ENCODE measurements at places on chromosomes 4 and X. TPM values are rescaled to one million over a fixed set of nuclear protein-coding genes. Genes with fewer than 3 reads are reported as not detected.

DNA sequence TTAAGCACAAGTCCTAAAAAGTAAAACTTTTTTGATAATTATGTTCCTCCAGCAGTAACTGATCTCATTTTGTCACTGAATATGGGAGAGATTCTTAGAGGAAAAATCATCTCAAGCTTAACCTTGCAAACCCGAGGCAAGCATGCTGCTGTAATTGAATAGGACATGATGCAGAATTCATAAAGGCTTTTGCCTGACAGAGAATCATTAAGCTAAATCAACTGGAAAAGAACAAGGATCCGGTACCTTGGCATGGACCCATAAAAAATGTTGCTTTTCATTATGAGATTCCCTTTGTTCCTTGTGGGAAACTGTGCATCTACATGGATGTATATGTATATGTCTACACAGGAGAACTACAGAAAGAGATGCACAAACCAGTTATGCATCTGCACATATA, 149.1 kb downstream of the PAPSS1 start:
- DNase-seq = no peak

GRCh38 chr4:54378461-54378860, 149.4 kb downstream of the PDGFRA start:
- no peak for DNase-seq

Gene SYP
- 1.00 TPM for total RNA-seq

Gene MAGEB16
- total RNA-seq = not detected

GRCh38 chrX:31058284-31058683, 13.6 kb downstream of the FTHL17 start:
- DNase-seq = no peak

Gene TSPAN6
- total RNA-seq = 34.7 TPM

GRCh38 chrX:132505116-132505515, 16.3 kb upstream of the MBNL3 start:
- no peak for DNase-seq

DNA sequence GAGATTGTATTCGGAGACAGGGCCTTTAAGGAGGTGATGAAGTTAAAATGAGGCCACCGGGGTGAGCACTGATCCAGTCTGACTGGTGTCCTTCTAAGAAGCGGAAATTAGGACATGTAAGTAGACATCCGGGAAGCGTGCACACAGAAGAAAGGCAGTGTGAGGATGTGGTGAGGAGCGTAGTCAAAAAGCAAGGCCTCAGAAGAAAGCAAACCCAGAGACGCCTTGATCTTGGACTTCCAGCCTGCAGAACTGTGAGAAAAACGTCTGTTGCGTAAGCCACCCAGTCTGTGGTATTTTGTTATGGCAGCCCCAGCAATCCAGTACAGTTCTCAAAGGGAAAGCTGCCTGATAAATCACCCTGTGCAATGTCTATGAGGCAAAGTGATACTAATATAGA, 153.5 kb downstream of the KCNIP4 start:
- no peak for DNase-seq

Gene MEPE
- not detected for total RNA-seq

- DNase-seq = no peak
Measured at GRCh38 chrX:153948002-153948466, 3.6 kb upstream of the RENBP start.

DNA sequence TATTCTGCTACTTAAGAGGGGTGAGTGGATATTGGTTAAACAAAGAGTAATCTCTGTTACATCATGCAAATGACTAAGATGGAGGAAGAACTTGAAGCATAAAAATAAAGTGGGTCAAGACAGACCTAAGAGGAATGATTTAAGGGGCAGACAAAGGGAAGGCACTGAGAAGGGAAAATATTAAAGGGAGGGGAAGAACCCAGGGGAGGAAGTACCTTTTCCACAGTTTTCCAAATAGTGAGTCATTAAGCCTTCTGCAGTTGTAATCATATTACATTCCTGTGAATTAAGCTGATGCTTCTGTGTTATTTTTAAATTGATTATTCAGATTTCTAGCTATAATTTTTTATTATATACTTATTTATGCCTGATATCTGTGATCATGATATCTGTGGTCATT, 253.3 kb downstream of the CENPC start:
- DNase-seq = no peak

Gene RAB41
- total RNA-seq = not detected

DNA sequence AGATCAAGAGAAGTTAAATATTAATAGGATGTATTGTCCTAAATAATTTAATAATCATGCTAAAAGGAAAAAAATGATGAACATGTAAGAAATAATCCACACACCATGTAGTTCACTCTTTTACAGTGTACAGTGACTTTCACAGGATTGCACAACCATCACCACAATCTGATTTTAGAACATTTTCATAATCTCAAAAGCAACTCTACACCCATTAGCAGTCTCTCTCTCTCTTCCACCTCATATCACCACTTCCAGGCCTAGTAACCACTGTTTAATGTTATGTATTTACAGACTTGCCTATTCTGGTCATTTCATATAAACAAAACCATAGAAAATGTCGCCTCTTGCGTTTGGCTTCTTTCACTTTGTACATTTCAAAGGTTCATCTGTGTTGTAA, 153.4 kb downstream of the FSTL5 start:
- DNase-seq = no peak

DNA sequence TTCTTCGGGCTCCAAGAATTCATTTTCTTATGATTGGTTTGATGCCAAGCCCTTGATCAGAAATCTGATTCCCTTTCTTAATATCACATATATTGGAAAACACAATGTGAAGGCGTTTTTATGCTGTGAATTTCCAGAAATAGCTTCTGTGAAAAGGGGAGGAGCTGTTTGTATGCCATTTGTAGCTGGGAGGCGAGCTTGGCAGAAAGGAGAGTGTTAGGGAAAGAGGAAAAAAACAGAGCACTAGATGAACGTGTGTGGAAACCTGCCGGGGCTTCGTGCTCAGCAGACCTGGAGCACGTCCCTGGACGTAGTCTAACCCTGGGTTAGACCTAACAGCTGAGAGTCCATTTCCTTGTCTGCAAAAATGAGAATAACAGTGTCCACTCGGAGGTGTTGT, 3.4 kb downstream of the CLCN4 start:
- DNase-seq = no peak

DNA sequence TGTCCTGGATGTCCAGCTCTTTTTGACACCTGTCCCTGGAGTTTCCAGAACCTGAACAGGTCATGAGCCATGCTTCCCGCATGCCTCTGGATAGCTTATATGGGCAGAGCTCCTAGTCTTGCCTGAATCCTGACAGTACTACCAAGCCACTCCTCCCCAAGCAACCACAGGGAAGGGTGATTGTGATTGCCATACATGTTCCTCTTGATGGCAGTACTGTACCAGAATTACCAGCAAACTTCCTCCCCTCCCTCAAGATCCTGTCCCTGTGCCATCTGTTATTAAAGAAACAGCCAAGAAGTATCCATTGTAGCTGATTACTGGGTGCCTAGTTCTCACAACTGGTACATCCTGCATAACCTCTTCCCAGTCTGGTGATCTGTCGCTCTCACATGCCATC, 264.3 kb upstream of the AGTR2 start:
- DNase-seq = no peak
